ENCODE measurements at places on chromosomes 2 and 18. TPM values are rescaled to one million over a fixed set of nuclear protein-coding genes. Genes with fewer than 3 reads are reported as not detected.

The C2orf66 gene
- 0.60 TPM for total RNA-seq

The MOCOS gene
- 0.22 TPM for total RNA-seq

The CHRNG gene
- total RNA-seq: not detected

The TANK gene
- total RNA-seq: 87.3 TPM

The PFN4 gene
- total RNA-seq: 0.72 TPM

The IL36G gene
- not detected for total RNA-seq

The SALL3 gene
- not detected for total RNA-seq

The GALNT3 gene
- 16.2 TPM for total RNA-seq

The SLC5A7 gene
- not detected for total RNA-seq

The LBX2 gene
- total RNA-seq: 1.2 TPM
